ENCODE measurements at places on chromosomes 11 and 22.

- DNase-seq: no peak
Measured at GRCh38 chr11:107741044-107741823, 29.4 kb upstream of the SLN start.

- no peak for DNase-seq
Measured at GRCh38 chr11:43404836-43405479, 46.2 kb downstream of the TTC17 start.

DNA sequence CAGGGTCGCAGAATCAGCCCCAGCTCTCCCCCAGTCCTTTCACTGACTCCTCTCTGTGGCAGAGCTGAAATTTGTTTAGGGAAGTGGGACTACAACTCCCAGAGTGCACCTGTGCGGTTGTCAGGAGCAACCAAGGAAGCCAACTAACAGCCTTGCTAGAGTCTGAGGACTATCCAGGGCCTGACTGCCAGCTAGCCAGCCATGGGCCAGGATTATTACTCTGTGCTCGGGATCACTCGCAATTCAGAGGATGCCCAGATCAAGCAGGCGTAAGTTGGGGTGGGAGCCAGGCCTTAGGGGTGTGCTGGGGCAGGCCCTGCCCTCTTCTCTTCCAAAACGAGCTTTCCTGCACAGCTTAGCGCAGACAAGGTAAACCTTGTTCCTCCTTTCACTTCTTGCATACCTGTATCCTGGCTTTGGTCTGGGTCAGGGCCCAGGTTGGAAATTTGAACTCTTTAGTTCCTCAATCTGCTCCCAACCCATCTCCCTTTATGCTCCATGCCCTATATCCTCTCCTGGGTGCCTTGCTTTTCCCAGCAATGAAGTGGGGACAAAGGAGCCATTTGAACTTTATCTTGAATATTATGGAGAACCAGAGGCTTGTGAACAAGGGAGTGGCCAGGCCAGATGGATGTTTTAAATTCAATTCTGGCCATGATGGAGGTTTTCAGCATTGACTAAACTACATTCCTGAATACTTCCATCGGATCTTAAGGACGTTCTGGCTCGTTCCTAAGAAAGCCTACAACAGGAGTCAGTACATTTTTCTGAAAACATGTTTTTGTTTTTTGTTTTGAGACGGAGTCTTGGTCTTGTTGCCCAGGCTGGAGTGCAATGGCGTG lies at the start of gene DNAJB13:
Gene DNAJB13, plus strand, starts transcription at position 158 of the 842 bp plus-strand sequence. Its CDS starts 44 bp downstream, at position 202.
- peak; percentile 11 for DNase-seq

GRCh38 chr11:128388206-128388815 lies 199.0 kb downstream of the ETS1 start:
- no peak for DNase-seq

GRCh38 chr22:41524809-41525449 lies 19.3 kb downstream of the POLR3H start:
- DNase-seq: no peak

GRCh38 chr11:82992223-82992622 lies 79.5 kb downstream of the RAB30 start:
- DNase-seq: no peak

- no peak for DNase-seq
Measured at GRCh38 chr11:45723397-45723796, 58.0 kb upstream of the CHST1 start.

- DNase-seq: no peak
Measured at GRCh38 chr11:76836613-76837291, 24.0 kb upstream of the ACER3 start.

DNA sequence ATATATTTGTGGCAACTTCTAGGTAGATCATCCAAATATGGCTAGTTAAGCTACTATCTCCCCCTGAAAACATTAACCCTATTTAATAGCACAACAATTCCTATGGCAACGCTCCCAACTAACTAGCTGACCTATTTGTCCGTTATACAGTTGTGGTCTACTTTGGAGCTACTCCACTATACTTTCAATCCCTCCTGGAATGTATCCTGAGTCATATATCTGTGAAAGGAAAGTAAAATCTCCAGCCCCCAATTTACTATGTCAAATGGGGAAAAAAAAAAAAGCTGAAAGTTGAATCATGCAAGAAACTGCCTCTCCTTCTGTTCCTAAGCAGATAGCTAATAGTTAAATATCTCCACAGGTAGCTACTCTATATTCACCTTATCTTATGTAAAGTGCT lies 128.5 kb downstream of the CD44 start:
- DNase-seq: no peak

DNA sequence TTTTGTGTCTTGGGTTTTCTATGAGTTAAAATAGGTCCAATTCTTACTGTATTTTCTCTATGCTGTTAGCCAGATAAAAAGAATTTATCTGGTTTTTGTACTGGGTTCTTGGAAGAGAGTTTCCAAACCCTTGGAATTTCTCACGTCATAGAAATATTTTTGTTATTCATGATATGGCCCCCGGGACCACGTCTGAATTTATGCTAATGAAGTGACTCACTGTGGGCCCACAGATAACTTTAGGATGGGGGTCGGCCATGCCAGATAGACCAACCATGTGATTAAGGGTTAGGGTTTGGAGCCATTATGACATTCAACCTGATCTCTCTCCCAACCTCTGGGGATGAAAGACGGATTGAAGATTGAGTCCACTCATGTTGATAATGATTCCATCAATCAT lies 35.6 kb upstream of the DDI1 start:
- no peak for DNase-seq
